Foreskin fibroblast (primary cell): ENCODE measurements at places on chromosomes 1 and 21.

DNA sequence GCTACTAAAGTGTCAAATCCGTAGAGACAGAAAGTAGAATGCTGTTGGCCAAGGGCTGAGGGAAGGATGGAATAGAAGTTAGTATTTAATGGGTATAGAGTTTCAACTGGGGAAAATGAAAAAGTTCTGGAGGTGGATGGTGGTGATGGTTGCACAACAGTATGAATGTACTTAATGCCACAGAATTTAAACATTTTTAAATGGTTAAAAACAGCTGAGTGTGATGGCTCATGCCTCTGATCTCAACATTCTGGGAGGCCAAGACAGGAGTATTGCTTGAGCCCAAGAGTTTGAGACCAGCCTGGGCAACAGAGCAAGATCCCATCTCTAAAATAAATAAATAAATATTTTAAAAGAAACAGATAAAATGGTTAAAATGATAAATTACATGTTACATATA, 44.5 kb downstream of the PIK3R3 start:
- peak; percentile 71 for DNase-seq

- no peak for DNase-seq
These were observed 103.0 kb downstream of the LAMC2 start for GRCh38 chr1:183289051-183289496.

DNA sequence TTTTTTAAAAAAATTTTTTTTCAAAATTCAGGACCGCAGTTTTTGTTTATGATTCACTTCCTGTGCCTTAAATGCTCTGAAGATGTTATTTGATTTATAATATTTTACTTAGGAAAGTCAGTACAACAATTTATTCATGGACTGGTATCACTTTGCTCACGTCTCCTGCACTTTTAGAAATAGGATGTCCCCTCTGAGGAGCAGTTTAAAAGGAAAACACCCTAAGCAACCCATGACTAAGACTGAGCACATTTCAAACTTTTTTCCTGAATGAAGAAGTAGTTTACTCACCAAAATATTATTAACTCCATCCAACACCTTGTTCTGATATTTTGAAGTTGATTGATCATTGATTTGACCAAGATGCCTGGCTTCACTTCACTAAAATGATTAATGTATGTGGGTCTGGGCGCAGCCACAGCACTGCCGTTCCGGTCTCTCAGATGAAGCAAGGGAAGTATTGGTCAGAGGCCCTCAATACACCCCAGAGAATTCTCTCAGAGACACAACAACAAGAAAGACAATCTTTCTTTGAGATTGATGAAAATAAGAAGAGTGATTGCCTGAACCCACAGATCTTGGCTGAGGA, 223.9 kb downstream of the TGFB2 start:
- no peak for DNase-seq

DNA sequence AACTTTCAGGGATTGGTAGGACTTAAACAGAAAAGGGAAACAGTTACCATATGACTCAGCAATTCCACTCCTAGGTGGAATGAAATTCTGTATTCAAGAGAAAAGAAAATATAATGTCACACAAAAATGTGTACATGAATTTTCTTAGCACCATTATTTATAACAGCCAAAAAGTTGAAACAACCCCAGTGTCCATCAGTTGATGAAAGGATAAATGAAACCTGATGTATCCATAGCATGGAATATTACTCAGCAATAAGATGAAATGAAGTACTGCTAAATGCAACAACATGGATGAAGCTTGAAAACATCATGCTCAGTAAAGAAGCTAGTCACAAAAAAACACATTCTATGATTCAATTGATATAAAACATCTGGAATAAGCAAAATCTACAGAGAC, 15.5 kb downstream of the EEIG2 start:
- no peak for DNase-seq

GRCh38 chr1:198472119-198472518, 68.4 kb downstream of the ATP6V1G3 start:
- no peak for DNase-seq

DNA sequence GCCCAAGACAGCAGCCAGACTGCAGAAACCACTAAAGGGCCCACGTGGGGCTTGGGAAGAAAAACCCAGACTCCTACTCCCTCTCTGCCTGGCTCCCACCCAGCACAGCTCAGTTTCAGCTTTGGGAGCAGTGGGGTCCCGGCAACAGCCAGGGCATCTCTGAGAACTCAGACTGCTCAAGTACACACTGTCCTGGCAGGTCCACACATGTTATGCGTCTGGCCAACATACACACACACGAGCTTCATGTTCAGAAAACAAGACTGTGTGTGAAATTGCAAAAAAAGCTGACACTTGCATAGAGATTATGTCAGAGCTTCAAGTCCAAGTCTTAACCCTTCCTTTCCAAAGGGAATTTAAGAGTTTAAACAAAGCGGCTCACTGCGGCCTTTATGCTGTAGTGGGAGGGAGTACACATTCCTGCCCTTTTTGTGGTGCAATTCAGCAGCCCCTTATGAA, 136.6 kb upstream of the CD34 start:
- DNase-seq, result peak; percentile 50

DNA sequence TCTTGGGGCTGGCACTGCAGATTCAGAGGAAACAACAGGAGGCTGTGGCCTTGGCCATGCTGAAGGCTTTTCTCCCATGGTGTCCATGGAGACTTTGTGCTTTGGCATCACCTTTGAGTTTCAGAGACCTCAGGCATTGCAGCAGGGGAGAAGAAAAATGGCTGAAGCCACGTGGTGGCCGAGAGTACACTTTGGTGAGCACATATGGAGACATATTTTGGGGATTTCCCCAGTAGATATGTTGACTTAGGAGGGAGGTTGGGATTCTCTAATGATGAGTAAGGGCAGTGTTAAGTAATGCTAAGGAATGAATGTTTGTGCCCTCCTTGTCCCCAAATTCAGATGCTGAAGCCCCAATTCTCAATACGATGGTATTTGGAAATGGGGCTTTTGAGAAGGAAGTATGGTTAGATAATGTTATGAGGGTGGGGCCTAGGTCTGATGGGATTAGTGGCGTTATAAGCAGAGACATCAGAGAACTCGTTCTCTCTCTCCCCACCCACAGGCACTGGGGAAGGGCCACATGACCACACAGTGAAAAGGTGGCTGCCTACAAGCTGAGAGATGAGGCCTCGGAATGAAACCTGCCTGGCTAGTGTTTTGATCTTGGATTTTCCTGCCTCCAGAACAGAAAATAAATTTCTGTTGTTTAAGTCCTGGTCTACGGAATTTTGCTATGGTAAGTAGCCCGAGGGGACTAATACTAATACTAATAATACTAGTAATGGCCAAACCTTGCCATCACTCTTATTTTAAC, 98.6 kb downstream of the TBX19 start:
- DNase-seq, result no peak

GRCh38 chr1:37472281-37472680, 2.1 kb upstream of the ZC3H12A start:
- no peak for DNase-seq

- DNase-seq, result peak; percentile 60
These were observed 634 bp downstream of the MYCBP start for GRCh38 chr1:38872401-38873026.

- DNase-seq, result no peak
These were observed 2.4 kb upstream of the PRAMEF18 start for GRCh38 chr1:13228343-13228781.

- DNase-seq, result peak; percentile 97
These were observed 5.9 kb downstream of the CLCA2 start for GRCh38 chr1:86429835-86430234.

- DNase-seq, result no peak
These were observed 13.0 kb upstream of the C1QTNF12 start for GRCh38 chr1:1259540-1259939.

GRCh38 chr1:80066060-80066459, 1059.5 kb upstream of the ADGRL4 start:
- DNase-seq, result peak; percentile 6

DNA sequence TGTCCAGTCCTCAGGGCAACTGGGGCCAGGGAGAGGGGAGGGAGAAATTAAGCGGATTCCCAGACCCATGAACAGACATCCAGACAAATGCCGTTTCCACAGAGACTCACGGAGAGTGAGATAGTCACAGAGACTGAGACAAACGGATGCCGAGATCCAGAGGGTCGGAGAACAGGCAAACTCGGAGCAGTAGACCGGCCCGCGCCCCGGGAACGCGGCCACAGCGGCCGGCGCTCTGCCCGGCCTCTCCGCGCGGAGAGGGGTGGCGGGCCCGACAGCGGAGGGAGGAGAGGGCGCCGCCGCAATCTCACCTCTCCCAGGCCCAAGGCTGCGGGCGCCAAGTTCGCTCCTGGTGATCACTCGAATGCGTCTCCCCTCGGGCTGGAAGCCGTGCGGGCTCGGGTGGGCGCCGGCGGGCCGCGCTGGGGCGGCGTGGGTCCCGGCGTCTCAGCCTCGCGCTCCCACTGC, 831 bp upstream of the FOXD2 start:
- DNase-seq, result peak; percentile 63

DNA sequence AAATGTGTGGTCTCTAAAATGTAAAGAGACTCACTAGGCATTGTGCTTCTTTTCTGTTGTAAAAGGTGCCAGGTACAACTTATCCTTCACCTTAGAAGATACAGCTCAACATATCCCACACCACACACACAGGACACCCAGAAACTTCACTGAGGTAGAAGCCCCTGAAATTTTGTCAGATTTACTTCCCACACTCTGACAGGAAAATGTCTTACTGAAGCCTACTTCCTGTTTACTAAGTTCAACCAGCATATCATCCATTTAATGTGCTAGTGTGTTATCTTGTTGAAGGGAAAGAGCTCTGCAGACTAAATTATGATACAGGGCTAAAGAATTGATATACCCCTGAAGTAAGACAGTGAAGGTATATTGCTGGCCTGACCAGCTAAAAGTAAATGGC, 39.9 kb upstream of the INSL5 start:
- DNase-seq, result no peak

- no peak for DNase-seq
These were observed 69.0 kb downstream of the CD34 start for GRCh38 chr1:207841901-207842300.

- peak; percentile 77 for DNase-seq
These were observed 52.6 kb downstream of the RUNX1 start for GRCh38 chr21:34996304-34997101.

- DNase-seq, result no peak
These were observed 68.5 kb upstream of the HSD17B7 start for GRCh38 chr1:162722036-162722435.

DNA sequence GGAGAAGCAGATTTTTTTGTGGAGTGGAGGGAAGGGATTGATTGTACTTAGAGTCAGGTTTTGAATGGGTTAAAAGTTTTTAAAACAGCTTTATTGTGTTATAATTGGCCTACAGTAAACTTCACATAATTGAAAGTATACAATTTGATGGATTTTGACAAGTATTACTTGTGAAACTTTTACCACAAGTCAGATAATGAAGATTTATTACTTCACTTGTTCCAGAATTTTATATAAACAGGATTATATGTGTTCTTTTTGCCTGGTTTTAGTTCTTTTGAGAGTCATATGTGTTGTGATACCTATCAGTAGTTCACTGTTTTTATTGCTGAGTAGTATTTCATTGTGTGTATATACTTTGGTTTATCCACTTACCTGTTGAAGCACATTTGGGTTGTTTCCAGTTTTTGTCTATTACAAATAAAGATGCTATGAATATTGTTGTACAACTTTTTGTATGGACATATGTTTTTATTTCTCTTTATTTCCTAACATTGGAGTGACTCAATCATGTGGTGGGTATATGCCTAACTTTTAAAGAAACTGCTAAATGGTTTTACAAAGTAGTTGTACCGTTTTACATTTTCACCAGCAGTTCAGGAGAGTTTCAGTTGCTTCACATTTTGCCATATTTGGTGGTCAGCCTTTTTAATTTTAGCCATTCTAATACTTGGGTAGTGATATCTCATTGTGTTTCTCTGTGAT, 71.0 kb downstream of the DYRK1A start:
- DNase-seq, result no peak

- peak; percentile 43 for DNase-seq
These were observed 16.2 kb upstream of the ZNF326 start for GRCh38 chr1:89978755-89979154.

DNA sequence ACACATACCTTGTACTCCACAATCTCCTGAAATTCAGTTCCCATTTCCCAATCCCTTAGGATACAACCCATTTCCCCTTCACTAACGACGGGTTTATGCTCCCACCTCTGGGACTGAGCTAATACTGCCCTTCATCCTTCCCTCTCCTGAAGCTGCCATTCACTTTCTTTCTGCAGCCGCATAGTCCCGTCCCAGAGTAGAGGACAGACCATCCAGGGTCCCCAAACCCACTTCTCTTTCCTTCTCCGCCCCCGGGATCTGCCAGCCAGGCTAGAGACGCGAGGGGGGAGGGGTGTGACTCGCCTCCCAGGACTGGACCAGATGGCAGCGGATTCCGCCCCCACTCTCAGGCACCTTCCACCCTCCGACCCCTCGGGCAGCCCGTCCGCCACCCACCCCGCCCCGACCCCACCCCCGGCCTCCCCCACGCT, 679 bp downstream of the ABL2 start:
- DNase-seq, result no peak

- DNase-seq, result no peak
These were observed 56.6 kb upstream of the APP start for GRCh38 chr21:26227130-26227529.

- no peak for DNase-seq
These were observed 6.8 kb upstream of the CDC42 start for GRCh38 chr1:22045604-22046228.

GRCh38 chr1:211490038-211490678, 1.8 kb downstream of the RD3 start:
- no peak for DNase-seq

DNA sequence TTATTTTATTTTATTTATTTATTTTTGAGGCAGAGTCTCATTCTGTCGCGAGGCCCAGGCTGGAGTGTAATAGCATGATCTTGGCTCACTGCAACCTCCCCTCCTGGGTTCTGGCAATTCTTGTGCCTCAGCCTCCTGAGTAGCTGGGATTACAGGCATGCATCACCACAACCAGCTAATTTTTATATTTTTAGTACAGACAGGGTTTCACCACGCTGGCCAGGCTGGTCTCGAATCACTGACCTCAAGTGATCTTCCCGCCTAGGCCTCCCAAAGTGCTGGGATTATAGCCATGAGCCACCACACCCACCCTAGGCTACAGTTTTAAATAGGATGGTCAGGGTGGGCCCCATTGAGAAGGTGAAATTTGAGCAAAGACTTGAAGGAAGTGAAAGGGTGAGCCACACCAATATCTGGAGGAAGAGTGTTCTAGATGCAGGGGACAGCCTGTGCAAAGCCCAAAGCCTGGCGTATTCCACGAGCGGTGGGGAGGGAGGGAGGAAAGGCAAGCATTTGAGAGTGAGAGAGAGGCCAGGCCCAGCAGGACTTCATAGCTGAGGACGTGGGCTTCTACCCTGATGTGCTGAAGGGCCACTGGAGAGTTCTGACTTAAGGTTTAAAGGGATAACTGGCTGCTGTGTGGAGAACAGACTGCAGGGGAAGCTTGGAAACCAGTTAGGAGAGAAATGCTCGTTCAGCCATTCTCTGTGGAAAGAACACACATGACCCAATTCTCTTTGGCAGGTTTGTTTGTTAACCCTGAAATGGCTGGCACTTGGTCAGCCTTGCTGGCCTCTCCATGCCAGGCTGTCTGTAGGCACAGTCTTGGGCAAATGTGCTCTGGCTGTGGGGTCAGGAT, 62.6 kb upstream of the FAM20B start:
- no peak for DNase-seq

- DNase-seq, result no peak
These were observed 414.6 kb downstream of the LRRIQ3 start for GRCh38 chr1:73783352-73783751.
